ENCODE measurements at places on chromosomes 3 and 15.

DNA sequence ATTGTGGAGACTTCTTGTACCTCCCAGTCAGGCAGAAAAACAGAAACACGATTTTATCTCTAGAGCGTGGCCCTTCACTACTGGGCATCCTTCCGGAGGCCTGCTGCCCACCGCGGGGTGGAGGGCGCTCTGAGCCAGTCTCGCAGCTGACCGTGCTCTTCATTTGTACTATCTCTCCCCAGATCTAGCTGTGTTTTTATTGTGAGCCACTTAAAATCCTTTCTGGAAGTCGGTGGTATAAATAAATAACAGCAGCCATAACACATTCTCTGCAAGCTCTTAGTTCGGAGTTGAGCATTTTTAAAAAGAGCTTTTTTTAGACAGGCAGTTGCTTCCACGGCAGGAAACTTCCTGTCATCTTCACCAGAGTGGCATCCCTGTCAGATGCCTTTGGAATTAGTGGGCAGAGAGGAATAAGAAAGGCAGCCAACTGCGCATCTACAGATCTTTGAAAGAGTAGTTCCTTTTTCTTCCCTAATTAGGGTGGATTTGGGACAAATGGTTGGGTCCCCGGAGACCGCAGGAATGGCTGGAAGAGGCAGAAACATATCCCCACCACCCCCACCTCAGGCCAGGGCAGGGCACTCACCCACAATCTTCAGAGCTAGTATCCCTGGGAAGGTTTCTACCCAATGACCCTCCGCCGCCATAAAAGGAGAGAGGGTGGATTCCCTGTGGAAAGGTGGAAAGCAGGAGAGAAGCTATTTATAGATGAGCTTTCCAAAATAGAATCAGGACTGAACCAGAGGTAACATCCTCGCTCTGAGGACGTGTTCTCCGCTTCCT, 91.1 kb downstream of the TOP2B start:
- no peak for DNase-seq

DNA sequence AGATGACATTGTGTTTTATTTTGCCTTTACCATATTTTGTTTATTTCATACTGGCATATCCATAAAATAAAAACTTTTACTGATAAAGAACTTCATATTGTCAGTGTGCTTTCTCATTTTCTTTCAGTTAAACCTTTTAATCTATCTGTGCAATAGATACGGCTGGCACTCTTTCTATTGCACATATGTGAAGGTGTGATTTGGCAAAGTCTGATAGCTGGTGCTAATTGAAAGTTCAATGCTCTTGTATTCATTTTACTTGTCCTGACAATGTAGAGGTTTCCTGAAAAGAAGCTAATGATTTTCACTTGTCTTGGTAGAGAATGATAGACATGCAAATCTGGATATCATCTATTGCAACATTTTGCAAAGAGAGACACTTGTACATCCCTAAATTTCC, 467.0 kb downstream of the NSUN3 start:
- DNase-seq = no peak

- DNase-seq = no peak
Measured at GRCh38 chr3:111601810-111602209, 6.7 kb upstream of the ZBED2 start.

- DNase-seq = no peak
Measured at GRCh38 chr3:57434041-57434440, 110.1 kb downstream of the DNAH12 start.

- no peak for DNase-seq
Measured at GRCh38 chr3:178518660-178519396, 17.4 kb upstream of the KCNMB2 start.

DNA sequence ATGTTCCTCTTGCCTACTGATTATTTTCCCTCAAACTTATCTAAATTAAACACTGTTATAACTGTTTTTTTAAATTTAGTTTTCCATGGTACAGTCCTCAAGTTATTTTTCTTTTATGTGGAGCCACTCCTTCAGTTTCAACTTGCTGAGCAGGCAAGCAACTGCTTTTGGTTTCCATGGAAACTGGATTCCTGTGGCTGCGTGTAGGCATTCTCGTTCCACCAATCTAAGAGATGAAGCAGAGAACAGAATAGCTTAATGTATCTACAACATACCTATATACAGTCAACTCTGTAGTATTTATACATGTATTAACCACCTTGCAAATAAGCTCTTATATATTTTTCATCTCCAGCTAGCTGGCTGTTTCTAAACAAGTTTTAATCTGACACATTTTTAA, 25.8 kb upstream of the ANXA2 start:
- no peak for DNase-seq

DNA sequence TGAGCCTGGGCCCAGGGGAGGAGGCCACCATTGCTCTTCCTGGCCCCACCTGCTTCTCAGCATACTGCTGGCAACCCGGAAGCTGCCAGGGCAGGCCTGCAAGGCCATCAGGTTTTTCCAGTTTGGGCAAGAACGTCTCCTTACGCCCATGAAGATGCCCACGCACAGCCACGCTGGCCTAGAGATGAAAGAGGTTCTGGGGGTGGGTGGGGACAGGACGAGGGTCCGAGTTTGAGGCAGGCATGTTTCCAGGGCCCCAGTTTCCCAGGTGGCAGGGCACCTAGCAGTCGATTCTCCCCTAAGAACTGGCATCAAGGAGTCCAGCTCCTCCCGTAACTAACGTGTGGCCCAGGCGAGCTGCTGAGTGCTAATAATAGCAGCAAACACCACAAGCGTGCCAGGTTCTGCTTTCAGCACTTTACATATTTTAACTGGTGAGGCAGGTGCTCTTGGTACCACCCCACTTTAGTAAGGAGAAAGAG, 45.8 kb downstream of the ZNF710 start:
- no peak for DNase-seq

GRCh38 chr3:41352510-41352909, 153.2 kb downstream of the CTNNB1 start:
- no peak for DNase-seq

DNA sequence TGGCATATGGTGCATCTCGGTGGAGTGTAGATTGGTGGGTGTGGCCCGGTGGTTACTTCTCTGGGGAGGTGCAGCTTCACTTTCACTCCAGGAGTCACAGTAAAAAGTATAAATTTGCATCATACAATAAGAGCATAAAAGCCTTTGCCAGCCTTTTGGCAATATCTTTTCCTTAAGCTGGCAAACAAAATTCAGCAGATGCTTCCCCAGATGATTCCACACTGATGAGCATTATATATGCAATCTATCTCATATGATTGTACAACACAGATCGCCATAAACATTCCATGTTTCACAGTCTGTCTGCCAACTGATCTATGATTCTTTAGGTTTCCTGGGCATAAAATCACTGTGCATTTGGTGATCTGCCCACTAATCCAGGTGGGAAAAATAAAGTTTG, 120.2 kb upstream of the ALCAM start:
- no peak for DNase-seq

DNA sequence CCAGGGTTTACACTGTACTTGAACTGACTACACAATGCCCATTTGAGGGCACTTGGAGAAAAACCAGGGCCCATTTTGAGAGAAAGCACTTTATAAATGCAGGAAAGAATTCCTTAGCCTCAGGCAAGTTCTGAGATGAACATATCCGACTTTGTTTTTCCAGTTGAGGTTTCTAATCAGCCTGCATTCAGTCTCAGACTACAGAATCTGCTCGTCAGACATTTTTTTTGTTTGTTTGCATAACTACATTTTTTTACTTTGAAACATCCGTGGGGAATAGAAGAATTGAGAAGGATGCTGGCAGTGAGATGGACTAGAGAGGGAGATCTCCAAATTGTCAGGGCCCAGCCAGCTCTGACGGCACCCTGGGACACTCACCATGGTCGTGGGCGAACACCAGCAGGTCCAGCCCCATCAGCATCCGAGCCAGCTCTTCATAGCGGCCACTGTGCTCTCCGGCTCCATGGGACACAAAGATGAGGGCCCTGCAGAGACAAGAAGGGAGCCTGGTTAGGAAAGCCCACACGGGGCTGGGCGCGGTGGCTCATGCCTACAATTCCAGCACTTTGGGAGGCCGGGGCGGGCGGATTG, 40.8 kb downstream of the MGLL start:
- DNase-seq = no peak

Measured in activated naive CD8-positive, alpha-beta T cell treated with anti-CD3 and anti-CD28 coated beads, Interleukin-2, amount 50 U/mL, for 24 hours (primary cell).